Fibroblast of lung (primary cell): ENCODE measurements at places on chromosomes 5 and 9. TPM values are rescaled to one million over a fixed set of nuclear protein-coding genes. Genes with fewer than 3 reads are reported as not detected.

DNA sequence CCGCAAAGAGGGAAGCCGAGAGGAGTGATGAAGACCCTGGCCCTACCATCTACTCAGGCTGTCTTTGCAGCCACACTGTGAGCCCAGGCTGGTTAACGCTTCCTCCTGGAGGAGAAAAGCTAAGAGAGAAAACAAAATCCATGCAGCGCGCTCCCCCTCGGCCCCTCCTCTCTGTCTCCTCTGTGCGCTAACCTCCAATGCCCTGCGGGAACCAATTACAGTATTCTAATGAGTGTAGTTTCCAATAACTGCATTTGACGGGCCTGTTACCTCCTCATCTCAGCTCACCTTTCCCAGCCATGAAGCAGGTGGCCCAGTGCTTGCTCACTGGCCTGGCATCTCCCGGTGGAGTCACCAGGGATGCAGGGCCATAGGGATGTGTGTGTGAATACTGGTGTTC, 565.5 kb downstream of the EBF1 start:
- H3K36me3 ChIP-seq: no peaks in the 10 kb centered on the region
- no peak for DNase-seq
- H3K4me3 ChIP-seq: no peak overlapping the region
- H3K27me3 ChIP-seq: peaks cover 3% of the 10 kb centered on the region
- H3K4me1 ChIP-seq: no peaks in the 10 kb centered on the region
- H3K27ac ChIP-seq: no peak overlapping the region

PKD2L2 gene
- total RNA-seq: 0.26 TPM in 1 of 2 replicates, not detected in the other

WDR31 gene
- 3.1 and 4.0 TPM in 2 replicates for total RNA-seq

DDX4 gene
- not detected in 2 replicates for total RNA-seq

GRCh38 chr5:120162321-120162720, 301.8 kb upstream of the PRR16 start:
- peaks cover 2% of the 10 kb centered on the region for H3K4me1 ChIP-seq
- H3K36me3 ChIP-seq: no peaks in the 10 kb centered on the region
- H3K27me3 ChIP-seq: no peaks in the 10 kb centered on the region
- no peak overlapping the region for H3K27ac ChIP-seq

GPBP1 gene
- total RNA-seq: 80.9 and 82.1 TPM in 2 replicates

GRCh38 chr9:83714329-83714728, 6.6 kb upstream of the UBQLN1 start:
- no peaks in the 10 kb centered on the region for H3K4me1 ChIP-seq
- no peak overlapping the region for H3K4me3 ChIP-seq
- H3K36me3 ChIP-seq: no peaks in the 10 kb centered on the region
- no peak overlapping the region for H3K27ac ChIP-seq

ARHGEF37 gene
- 3.1 and 5.3 TPM in 2 replicates for total RNA-seq

GRCh38 chr5:5071554-5071953, 68.6 kb upstream of the ADAMTS16 start:
- no peaks in the 10 kb centered on the region for H3K27me3 ChIP-seq
- no peak for DNase-seq
- H3K4me1 ChIP-seq: no peaks in the 10 kb centered on the region
- no peaks in the 10 kb centered on the region for H3K36me3 ChIP-seq

- no peaks in the 10 kb centered on the region for H3K36me3 ChIP-seq
- no peak for DNase-seq
- H3K4me1 ChIP-seq: no peaks in the 10 kb centered on the region
- H3K27ac ChIP-seq: no peak overlapping the region
- no peak overlapping the region for H3K4me3 ChIP-seq
These were observed 475.6 kb downstream of the DMRTA1 start for GRCh38 chr9:22922222-22922621.

GRCh38 chr5:92734211-92734940, 846.6 kb downstream of the NR2F1-AS1 start:
- H3K36me3 ChIP-seq: no peaks in the 10 kb centered on the region
- no peaks in the 10 kb centered on the region for H3K4me1 ChIP-seq
- H3K4me3 ChIP-seq: no peak overlapping the region
- no peaks in the 10 kb centered on the region for H3K27me3 ChIP-seq

DNA sequence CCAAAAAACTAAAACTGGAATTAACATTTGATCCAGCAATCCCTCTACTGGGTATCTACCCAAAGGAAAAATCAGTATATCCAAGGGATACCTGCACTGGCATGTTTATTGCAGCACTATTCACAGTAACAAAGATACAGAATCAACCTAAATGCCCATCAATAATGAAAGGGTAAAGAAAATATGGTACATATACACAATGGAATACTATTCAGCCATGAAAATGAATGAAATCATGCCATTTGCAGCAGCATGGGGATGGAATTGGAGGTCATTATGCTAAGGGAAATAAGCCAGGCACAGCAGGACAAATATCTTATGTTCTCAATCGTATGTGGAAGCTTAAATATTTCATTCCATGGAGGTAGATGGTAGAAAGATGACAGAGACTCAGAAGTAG, 9.7 kb downstream of the VLDLR start:
- no peaks in the 10 kb centered on the region for H3K4me1 ChIP-seq
- no peaks in the 10 kb centered on the region for H3K36me3 ChIP-seq
- no peak for DNase-seq
- H3K4me3 ChIP-seq: no peak overlapping the region
- no peaks in the 10 kb centered on the region for H3K27me3 ChIP-seq
